CD8-positive, alpha-beta memory T cell (primary cell): ENCODE measurements at places on chromosomes 13 and 19. TPM values are rescaled to one million over a fixed set of nuclear protein-coding genes. Genes with fewer than 3 reads are reported as not detected.

NPAS1 gene
- 0.24 TPM for total RNA-seq

FIZ1 gene
- total RNA-seq = 23.9 TPM

CGB1 gene
- total RNA-seq = not detected

CGB5 gene
- not detected for total RNA-seq

NALCN gene
- total RNA-seq = not detected

POSTN gene
- total RNA-seq = not detected

GNG14 gene
- not detected for total RNA-seq

ZGLP1 gene
- total RNA-seq = 7.3 TPM

PRSS57 gene
- total RNA-seq = not detected

PCCA gene
- total RNA-seq = 6.1 TPM

BRCA2 gene
- 14.2 TPM for total RNA-seq

SHISA7 gene
- total RNA-seq = not detected

DNA sequence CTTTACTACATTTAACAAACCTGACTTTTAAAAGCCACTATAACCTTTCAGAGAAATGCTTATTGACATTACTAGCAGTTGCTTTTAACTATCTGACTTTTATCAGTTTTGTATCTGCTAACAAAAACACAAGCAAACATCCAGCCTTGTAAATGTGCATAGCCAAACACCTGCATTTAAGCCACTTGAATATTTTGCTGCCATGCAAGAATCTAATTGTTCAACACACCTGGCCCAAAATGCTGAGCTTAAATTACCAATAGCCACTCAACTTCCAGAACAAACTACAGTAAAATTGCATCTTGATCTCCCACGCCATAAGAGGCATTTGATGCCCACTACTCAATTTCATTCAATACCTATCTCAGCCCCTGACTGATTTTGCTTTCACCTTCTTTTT, 9.3 kb downstream of the ZIC5 start:
- peaks cover 77% of the 10 kb centered on the region for H3K27me3 ChIP-seq
- peaks cover 21% of the 10 kb centered on the region for H3K4me1 ChIP-seq
- DNase-seq = no peak
- H3K36me3 ChIP-seq = no peaks in the 10 kb centered on the region
- no peak overlapping the region for H3K27ac ChIP-seq
- no peak overlapping the region for H3K4me3 ChIP-seq

GRCh38 chr13:39655569-39656324, at the start of gene COG6:
COG6 (plus strand) TSS chr13:39655662; CDS start chr13:39655727, 65 bp downstream.
- H3K4me1 ChIP-seq = peaks cover 22% of the 10 kb centered on the region
- no peaks in the 10 kb centered on the region for H3K27me3 ChIP-seq
- H3K36me3 ChIP-seq = no peaks in the 10 kb centered on the region
- DNase-seq = peak; percentile 90

DNA sequence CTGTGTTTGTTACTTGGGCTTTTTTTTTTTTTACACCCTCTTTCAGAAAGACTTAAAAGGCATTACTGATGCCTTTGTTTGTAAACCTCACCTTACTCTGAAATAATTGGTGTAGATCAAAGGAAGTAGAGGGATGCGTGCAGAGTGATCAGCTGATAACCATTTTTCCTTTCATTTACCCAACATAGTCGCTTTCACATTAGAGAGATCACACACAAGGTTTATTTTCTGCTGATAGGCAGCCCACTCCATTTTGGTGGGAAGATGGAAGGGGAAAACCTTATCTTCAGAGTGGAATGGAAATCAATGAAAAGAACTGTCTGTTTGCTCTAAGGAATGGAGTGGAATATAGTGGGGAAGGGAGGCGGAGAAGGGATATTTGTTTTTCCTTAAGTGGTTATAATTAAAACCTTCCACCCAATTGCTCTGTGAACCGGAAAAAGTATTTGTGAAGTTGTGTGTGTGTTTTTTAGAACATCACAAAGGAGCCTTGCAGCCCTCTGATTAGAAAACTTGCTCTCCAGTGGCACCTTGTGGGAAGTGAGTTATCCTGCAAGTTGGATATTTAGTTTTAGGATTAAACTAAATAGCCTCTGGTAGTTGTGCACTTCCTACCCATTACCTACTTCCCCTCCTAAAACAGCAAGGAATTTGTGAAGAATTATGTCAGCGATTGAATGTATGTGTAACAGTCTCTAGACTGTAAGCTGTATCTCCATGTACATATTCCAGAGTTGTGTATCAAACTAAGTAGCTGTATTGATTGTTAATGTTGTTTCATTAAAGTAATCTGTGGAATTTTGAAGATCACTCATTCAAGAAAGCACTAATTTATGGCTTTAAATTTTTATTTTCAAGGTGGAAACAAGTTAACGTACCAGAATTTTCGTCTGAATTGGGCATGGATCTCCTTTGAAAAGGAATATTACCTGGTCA, 76.8 kb downstream of the FREM2 start:
- H3K4me1 ChIP-seq = no peaks in the 10 kb centered on the region
- DNase-seq = no peak
- H3K27ac ChIP-seq = no peak overlapping the region
- H3K4me3 ChIP-seq = no peak overlapping the region
- H3K36me3 ChIP-seq = no peaks in the 10 kb centered on the region

GRCh38 chr19:33277434-33277833, 24.9 kb downstream of the CEBPA start:
- H3K4me3 ChIP-seq = no peak overlapping the region
- no peak for DNase-seq
- H3K27me3 ChIP-seq = no peaks in the 10 kb centered on the region
- H3K36me3 ChIP-seq = no peaks in the 10 kb centered on the region
- H3K4me1 ChIP-seq = no peaks in the 10 kb centered on the region
- H3K27ac ChIP-seq = no peak overlapping the region

- H3K27me3 ChIP-seq = no peaks in the 10 kb centered on the region
- H3K4me3 ChIP-seq = peak overlapping the region; percentile 11
- H3K27ac ChIP-seq = peak overlapping the region; percentile 41
- peak; percentile 43 for DNase-seq
Measured at GRCh38 chr13:30373727-30374126, 48.6 kb upstream of the UBE2L5 start.

DNA sequence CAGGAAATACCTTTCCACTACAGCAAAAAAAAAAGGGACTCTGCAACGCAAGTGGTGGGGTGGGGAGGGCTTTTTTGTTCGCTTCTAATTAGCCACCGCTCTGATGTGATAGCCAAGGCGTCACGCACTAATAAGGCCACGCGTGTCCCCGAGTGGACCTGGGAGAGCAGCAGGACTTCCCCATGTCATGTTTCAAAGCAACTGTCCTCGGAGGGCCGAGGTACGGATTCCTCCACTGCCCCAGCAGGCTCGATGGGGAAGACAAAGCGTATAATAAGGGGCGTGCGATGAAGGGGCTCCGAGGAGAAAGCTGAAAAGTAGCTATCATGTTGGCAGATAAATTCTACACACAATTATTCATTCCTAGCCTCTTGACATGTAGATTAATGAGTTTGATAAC, 179.7 kb upstream of the ZNF507 start:
- H3K27ac ChIP-seq = no peak overlapping the region
- DNase-seq = no peak
- peaks cover 6% of the 10 kb centered on the region for H3K27me3 ChIP-seq
- H3K36me3 ChIP-seq = no peaks in the 10 kb centered on the region
- H3K4me3 ChIP-seq = no peak overlapping the region

DNA sequence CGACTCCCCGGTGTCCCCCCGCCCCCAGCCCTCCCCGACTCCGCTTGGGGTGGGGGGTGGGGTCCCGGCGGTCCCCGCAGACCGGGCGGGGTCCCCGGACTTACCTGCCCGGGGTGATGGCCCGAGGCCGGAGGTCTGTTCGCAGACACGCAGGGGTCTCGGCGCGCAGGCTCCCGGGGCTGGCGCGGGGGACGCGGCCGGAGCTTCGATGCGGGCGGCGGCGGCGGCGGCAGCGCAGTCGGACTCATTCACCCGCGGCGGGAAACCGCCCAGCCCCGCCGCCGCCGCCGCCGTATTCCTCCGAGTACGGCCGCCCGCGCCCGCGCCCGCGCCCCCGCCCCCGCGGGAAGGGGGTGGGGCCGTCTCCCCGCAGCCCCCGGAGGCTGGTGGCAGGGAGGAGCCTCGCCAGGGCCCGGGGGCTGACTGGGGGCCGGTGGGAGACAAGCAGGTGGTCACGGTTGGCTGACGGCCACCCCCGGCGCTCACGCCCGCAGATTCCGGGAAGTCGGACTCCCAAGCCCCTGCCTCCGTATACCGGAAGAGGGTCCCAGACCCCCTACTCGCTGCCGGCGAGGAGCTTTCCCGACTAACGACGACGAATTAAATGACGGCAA, at the start of gene C2CD4C:
Gene C2CD4C, minus strand, starts transcription at position 246 of the 614 bp plus-strand sequence. CDS start 786 bp downstream, outside the sequence.
- H3K4me3 ChIP-seq = peak within 1 kb of the TSS; percentile 15
- peak; percentile 44 for DNase-seq
- no peak within 1 kb of the TSS for H3K27ac ChIP-seq
- H3K27me3 ChIP-seq = peaks cover 13% of the 10 kb centered on the region

GRCh38 chr19:47693489-47693888, 19.7 kb upstream of the EHD2 start:
- no peak for DNase-seq
- no peak overlapping the region for H3K27ac ChIP-seq
- H3K27me3 ChIP-seq = no peaks in the 10 kb centered on the region

DNA sequence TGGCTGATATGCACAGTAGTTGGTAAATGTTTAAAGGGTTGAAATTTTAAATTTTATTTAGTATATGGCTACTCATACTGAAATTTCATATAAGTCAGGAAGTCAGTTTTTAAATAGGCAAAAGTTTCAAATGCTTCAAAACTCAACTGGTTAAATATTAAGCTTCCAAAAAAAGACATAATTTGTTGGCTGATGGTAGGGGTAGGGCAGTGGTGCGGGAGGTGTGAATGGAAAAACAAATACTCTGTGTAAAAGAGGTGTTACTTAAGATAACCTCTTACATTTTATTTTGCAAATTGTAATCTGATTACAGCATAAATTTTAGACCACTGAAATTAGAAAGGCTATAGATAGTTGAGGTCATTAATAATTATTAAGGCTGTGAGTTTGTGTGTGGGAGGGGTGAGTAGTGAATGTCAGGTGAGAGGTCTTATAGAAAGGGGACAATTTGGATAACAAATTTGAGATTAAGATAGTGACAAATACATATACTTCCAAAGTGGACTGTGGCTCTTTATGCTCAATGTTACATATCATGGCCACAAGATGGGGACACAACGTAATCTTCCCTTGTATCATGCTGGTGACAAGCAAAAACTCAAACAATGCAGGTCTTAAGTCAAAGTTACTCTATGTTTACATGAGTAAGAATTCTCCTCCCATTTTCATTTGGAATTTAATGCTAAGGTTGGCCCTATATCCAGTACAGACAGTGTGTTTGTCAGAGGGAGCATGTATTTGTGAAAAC, 36.6 kb upstream of the OXGR1 start:
- no peaks in the 10 kb centered on the region for H3K27me3 ChIP-seq
- H3K4me3 ChIP-seq = no peak overlapping the region
- no peak overlapping the region for H3K27ac ChIP-seq
- no peak for DNase-seq
- H3K36me3 ChIP-seq = no peaks in the 10 kb centered on the region

GRCh38 chr13:56953965-56954364, 186.8 kb upstream of the PRR20A start:
- no peak overlapping the region for H3K4me3 ChIP-seq
- H3K27ac ChIP-seq = no peak overlapping the region
- no peaks in the 10 kb centered on the region for H3K27me3 ChIP-seq
- DNase-seq = no peak
- H3K36me3 ChIP-seq = no peaks in the 10 kb centered on the region

GRCh38 chr19:7288977-7289376, 5.2 kb downstream of the INSR start:
- no peak overlapping the region for H3K27ac ChIP-seq
- H3K27me3 ChIP-seq = no peaks in the 10 kb centered on the region
- no peaks in the 10 kb centered on the region for H3K4me1 ChIP-seq
- DNase-seq = no peak
- H3K4me3 ChIP-seq = no peak overlapping the region

- H3K27me3 ChIP-seq = no peaks in the 10 kb centered on the region
- peaks cover 32% of the 10 kb centered on the region for H3K36me3 ChIP-seq
- DNase-seq = no peak
- H3K27ac ChIP-seq = no peak overlapping the region
Measured at GRCh38 chr19:52585604-52586003, 15.5 kb downstream of the ZNF701 start.

GRCh38 chr13:61151062-61151461, 264.6 kb downstream of the PCDH20 start:
- no peaks in the 10 kb centered on the region for H3K36me3 ChIP-seq
- no peak overlapping the region for H3K4me3 ChIP-seq
- no peak overlapping the region for H3K27ac ChIP-seq
- no peaks in the 10 kb centered on the region for H3K27me3 ChIP-seq

DNA sequence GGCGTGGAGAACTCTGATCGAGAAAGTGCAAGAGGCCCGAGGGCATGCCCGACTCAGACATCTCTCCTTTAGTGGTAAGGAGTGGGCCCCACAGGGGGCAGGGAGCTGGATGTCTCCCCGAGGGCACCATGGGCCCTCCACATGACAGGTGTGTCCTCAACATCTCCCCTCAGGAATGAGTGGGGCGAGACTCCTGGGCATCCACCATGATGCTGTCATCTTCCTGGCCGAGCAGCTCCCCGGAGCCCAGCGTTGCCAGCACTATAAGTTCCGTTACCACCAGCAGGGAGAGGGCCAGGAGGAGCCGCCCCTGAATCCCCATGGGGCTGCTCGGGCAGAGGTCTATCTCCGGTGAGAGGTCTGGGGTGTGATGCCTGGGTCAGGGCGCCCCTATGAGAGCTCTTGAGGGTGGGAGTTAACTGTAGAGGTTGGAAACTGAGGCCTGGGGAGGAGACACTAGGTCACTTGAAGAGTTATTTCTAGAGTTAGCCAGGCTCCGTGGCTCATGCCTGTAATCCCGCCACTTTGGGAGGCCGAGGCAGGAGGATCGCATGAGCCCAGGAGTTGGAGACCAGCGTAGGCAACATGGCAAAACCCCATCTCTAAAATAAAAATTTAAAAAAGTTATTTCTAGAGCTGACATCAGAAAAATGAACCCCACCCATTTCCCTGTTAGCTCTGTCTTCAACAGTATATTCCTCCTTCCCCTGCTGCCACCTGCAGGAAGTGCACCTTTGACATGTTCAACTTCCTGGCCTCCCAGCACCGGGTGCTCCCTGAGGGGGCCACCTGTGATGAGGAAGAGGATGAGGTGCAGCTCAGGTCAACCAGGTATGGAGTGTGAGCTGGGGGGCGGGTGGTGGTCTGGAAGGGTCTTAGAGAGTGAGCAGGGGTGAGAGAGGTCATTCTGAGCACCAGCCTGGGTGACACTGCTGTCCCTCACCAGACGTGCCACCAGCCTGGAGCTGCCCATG, 5.1 kb downstream of the IGFLR1 start:
- peaks cover 22% of the 10 kb centered on the region for H3K36me3 ChIP-seq
- no peaks in the 10 kb centered on the region for H3K27me3 ChIP-seq
- H3K4me1 ChIP-seq = peaks cover 30% of the 10 kb centered on the region
- no peak for DNase-seq
- H3K4me3 ChIP-seq = no peak overlapping the region
- no peak overlapping the region for H3K27ac ChIP-seq
